ENCODE measurements at places on chromosomes 13 and 19.

DNA sequence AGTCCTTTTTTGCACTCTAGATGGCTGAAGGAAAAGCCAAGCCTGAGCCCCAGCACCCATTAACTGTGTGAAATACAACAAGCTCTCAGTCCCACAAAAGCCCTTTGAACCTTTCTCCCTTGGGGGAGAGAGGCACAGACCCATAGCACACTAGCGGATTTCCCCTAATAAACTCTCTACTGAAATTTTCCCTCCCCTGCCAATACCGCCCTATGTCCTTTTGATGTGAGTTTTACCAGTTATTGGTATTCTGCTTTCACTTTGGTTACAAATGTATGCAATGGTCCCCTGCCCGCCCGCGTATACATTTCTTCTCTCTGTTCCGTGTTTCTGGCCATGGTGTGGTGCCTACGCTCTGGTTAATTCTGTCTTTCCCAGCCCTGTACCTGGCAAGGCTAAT lies 54.0 kb upstream of the MYO16 start:
- no peak for DNase-seq

- DNase-seq: no peak
These were observed 124.8 kb downstream of the DCLK1 start for GRCh38 chr13:36006347-36006746.

- no peak for DNase-seq
These were observed 308.4 kb downstream of the FGF9 start for GRCh38 chr13:21979161-21979806.

GRCh38 chr13:99251921-99252320 lies 6.3 kb downstream of the GPR18 start:
- no peak for DNase-seq

DNA sequence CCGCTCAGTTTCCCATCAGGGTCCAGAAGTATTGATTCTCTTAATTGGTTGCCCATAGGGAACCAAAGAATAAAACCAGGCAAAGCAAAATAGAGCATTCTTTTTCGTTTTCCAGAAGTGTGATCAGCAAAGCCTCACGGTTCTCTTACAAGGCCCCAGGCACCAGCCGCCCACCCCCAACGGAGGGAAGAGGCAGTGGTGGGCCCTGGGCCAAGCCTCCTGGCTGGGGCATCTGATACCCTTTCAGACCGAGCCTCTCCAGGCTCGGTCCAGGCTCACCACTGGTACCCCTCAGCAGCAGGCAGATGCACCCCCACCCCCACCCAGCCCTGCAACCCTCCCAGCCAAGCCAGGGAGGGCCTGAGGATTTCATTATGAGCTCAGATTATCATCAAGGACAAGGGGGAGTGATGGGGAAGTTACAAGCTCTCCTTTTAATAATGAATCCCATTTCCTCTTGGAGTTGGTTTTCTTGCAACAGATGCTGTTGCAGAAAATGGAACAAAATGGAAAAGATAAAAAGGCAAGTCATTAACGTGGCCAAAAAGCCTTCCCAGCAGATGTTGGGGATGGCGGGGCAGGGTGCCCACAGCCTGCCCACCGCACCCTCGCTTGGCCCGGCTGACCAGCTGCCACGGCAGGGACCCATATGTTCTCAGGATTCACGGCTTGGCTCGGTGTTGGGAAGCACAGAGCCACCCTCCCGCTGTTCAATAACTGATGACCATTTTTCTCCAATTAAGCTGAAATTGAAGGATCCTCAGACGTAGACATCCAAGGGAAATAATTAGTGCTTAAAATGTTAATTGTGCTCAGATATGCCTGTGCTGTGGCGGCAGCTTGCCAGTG lies 45.9 kb upstream of the KCTD15 start:
- no peak for DNase-seq

DNA sequence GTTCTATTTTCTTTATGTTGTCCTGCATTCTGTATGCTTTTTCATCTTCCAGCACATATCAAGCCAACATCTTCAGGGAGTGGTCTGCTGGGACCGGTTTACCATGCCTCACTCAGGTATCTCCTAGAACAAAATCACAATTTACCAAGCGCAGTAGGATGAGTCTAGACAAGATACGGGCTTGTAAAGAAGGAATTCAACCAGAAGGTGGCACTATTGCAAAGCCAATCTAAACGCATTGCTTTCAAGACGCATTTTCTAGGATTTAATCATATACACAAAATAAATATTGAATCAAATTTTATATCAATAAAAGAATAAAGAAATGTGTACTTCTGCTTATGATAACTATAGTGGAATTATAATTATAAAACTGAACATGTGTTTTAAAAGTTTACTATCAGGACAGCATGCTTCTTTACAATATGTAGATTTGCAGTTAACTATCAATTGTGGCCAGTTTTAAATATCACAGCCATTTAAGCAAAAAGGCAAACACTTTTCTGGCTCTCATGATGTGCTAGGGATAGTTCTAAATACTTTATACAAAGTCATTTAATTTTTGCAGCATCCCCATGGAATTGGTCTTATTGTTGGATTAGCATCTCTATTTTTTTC lies 16.1 kb upstream of the TPP2 start:
- DNase-seq: no peak
